ENCODE measurements at places on chromosomes 5 and 9. TPM values are rescaled to one million over a fixed set of nuclear protein-coding genes. Genes with fewer than 3 reads are reported as not detected.

Gene RAI14
- polyA plus RNA-seq, result 0.97 TPM

DNA sequence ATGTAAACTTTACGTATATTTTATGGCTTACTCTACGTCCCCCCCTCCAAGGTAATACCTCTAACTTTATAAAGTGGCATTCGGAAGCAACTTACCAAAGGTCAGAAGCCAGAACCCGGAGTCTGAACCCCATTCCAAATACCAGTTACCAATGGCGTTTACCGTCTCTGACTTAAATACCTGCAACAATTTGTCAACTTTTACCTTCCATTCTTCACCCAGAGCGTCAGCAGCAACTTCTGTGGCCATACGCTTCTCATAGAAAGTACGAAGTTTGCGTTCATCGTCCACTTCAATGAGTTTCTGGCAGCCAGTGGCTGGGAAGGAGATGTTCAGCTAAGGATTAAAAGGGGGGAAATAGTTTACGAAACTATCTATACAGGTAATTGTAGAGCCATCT lies 753 bp downstream of the RPS6 start:
- no peak for DNase-seq

GRCh38 chr5:168214886-168215285 lies 76.6 kb upstream of the WWC1 start:
- no peak for DNase-seq

GRCh38 chr5:60297658-60298057 lies 402.3 kb downstream of the DEPDC1B start:
- no peak for DNase-seq

Gene COL27A1
- not detected for polyA plus RNA-seq

DNA sequence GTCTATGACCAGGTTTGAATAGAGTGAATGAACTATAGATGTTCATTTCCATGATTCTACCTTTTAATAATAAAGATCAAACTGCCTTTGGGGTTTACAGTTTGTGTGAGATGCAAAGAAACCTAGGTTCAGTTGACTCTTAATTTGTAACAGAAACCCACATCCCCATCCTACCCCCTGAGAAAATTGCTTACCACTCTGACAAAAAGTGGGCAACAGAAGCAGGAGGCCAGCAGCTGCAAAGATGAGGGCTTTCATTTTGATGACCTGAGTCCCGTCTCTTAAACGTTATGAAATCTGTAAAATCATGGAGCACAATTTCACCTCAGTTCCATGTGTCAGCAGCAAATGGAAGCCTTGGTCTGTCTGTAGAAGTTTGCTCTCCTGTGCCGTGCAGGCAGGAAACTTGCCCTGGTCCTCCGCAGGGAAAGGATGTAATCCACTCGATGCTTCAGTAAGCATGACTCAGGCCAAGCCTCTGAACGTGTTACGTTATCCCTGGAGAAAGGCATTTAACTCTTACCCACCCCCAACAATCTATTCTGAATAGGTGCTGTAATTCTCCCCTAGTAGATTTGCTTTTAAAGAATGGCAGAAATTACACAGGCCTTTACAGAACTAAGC lies at the start of gene F2RL2:
Gene F2RL2, minus strand, starts transcription at position 431 of the 624 bp plus-strand sequence. Its CDS starts 173 bp downstream, at position 258.
- no peak for DNase-seq
